Activated CD8-positive, alpha-beta memory T cell treated with anti-CD3 and anti-CD28 coated beads for 4 hours (primary cell): ENCODE measurements at places on chromosomes 16 and 17.

DNA sequence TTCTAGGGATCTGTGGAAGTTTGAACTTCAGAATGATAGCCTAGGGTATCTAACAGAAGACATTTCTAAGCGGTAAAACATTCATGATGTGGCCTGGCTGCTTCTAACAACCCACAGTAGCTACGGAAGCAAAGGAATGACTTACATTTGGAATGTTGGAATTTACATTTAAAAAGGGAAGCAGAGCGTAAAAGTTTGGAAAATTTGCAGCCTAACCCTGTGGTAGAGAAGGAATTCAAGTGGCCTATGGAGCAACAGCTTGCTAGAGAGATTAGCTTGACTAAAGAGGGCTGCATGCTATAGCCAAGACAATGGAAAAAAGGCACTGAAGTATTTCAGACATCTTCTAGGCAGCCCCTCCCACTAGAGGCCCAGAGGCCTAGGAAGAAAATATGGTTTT is 50.1 kb downstream of the HNF1B start:
- no peak for DNase-seq

DNA sequence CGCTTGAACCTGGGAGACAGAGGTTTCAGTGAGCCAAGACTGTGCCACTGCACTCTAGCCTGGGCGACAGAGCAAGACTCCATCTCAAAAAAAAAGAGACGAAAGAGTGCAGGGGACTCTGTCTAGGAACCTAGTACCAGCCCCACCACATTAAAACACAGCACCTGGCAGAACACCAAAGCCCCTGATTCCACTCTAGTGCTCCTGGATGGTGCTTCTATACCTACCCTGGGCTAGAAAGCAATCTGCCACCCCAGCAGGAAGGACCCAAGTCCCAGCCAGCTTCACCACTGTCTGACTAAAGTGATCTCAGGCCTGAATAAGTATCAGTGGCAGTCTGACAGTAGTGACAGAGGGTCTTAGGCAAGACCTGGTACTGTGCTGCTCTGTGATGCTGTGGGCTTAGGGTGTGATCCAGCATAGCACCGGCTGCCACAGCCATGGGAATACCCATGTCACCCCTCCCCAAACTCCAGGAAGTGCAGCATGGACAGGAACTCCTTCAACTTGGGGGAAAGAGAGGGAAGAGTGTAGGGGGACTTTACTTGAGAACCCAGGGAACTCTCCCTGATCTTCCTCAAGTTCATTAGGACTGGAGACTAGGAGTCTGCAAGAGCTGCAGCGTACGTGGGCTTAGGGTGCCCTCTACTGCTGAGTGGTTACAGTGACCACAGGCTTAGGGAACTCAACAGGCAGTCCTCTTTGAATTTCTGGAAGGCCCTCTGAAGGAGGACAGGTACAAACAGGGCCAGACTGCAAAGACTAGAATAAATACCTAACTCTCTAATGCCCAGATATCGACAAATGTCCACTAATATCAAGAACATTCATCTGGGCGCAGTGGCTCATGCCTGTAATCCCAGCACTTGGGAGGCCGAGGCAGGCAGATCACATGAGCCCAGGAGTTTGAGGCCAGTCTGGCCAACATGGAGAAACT is 30.0 kb upstream of the RNF43 start:
- peak; percentile 29 for DNase-seq

DNA sequence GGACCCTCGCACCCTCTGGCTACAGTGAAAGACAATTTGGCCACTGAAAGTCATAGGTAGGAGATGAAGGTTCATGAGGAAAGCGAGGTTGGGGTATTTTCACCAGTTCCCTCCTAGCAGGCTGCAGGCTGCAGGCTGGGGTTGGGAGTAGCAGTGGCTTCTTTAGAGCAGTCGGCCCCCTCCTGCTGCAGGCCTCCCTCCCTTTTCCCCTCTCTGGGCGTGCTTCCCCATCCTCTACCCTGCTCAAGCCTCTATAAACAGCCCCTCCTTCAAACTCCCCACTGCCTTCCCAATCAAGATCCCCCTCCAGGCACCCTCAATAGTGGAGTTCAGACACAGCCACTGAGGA is 41.8 kb downstream of the GAS7 start:
- DNase-seq, result no peak

DNA sequence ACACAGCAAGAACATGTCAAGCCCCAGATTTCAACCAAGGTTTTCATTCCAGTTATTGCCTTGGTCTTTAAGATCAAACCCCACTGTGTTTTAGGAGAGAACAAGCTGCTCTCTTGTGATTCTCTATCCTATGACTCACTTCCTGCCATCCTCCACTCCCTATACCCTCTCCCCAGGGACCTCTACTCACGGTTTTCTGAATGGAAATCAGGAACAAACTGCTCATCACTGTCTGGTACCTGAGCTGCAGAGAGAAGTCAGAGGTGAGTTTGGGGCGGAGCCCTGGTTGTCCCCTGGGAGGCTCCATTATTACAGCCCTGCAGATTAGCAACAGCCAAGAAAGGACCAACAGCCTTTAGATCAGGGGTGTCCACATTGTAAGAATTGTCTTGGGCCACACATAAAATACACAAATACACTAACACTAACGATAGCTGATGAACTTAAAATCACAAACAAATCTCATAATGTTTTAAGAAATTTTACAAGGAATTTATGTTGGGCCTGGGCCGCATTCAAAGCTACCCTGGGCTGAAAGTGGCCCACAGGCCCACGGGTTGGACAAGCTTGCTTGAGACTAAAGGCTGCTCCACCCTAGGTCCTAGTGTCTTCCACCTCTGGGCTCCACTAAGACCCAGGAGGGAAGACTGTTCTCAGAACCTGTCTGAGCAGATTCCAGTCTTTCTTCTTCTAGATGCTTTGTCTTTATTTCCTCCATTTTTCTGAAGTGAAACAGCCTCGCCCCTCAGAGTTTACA is 9.7 kb downstream of the ETV4 start:
- DNase-seq, result no peak

DNA sequence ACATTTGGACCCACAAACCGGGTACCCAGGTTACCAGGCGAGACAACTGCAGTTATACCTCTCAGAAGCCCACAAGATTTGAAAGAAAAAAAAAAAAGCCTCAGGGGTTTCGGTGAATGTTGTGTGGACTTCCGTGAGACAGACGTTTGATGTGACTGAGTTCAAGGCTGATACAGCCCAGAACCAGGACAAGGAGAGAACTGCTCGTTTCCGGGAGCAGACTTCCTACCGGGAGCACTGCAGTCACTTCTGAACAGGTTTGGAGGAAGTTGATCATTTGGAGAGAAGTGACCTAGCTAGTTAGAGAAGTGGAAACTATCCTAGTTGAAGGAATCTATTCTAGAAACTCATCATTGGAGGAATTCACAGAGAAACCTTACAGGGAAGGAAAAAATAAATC is 847 bp downstream of the CKLF start:
- DNase-seq, result no peak

GRCh38 chr17:8300627-8301242 is 5.5 kb upstream of the SLC25A35 start:
- peak; percentile 12 for DNase-seq

- DNase-seq, result no peak
Measured at GRCh38 chr17:27461192-27461859, 5.1 kb downstream of the KSR1 start.

DNA sequence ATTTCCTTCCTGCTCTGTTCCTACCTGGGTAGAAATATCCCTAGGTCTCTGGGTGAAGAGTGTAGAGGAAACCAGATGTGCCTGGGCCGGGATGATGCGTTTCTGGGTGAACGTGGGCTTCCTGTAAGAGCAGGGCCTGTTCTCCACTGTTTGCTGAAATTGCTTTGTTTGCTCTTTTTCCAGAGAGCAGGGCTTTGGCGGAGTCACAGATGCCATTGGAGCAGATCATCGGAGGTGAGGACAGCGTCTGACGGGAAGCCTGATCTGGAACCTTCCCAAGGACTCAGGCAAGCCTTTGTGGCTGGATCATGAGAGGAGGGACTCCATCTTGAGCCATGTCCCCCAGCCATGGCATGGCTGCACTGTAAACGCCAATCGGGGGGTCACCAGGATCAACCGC is 15.4 kb downstream of the DHODH start:
- DNase-seq, result no peak

- no peak for DNase-seq
Measured at GRCh38 chr17:45276031-45276430, 14.1 kb upstream of the SPATA32 start.

DNA sequence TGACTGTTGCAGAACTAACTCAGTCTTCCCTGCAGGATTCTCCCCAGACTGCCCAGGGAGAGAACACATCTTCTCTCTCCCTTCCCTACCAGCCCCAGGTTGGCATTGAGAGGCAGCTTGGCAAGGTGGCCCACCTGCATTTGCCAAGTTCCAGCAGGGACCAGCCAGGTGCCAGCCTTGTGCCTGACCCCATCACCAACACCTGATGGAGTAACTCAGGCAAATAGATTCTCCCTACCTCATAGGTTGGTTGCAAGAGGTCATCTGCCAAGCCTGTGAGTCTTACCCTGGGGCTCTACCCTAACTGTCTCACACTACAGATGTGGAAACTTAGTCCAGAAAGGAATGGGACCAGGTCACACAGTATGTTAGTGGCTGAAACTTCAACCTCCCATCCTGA is 20.4 kb downstream of the BEAN1 start:
- DNase-seq, result no peak

- no peak for DNase-seq
Measured at GRCh38 chr16:88780142-88781062, 4.6 kb downstream of the PIEZO1 start.

DNA sequence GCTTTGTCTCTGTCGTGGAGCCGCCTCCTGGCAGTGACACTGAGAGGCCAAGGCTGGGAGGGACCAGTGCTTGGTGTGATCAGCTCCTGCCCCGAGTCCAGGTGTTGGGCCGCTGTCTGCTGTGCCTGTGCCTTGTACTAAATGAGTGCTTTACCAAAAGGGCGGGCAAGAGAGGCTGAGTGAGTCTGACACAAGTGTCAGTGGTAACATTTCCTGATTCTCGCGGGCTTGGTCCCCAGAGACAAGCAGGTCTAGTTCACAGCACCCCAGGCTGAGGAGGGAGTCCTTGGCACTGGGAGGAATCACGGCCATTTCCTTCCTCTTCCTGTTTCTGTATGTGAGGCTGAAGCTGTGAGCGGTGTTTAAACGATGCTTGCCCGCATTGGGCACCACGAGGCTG is 30.2 kb downstream of the PLD6 start:
- no peak for DNase-seq

DNA sequence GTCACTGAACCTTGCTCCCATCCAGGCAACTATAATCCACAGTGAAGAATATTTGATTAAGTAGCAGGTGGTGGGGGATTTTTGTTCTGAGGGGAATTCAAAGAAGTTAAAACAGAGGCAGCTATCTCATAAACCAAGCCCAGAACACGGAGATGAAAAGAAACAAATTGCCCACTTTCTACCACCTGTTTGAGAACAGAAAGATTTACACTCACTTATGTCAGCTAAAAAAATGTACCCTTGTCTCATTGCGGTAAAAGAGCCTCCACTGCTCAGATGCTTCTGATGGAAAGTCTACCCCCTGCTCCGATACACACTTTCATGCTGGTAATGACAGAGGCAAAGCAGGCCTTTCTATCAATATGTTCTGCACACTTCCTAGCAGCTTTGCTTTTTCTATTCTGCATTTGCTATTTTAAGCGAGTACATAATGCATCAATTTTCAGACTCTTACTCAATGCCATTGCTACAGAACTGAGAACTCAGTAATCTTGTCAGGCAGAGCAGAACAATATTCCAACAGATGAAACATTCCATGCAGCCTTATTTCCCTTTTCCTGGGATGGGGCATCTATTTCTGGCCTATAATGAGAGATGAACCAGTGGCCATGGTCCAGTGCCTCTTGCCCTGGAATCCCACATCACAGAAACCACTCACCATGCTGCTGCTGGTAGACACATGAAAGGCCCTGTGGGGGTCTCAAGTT is 29.0 kb downstream of the CDK5R1 start:
- DNase-seq, result no peak

GRCh38 chr16:24138575-24138974 is 117.6 kb upstream of the CACNG3 start:
- no peak for DNase-seq

- DNase-seq, result no peak
Measured at GRCh38 chr17:80028030-80028429, 7.6 kb downstream of the TBC1D16 start.

- no peak for DNase-seq
Measured at GRCh38 chr16:84324434-84325262, 30.0 kb downstream of the WFDC1 start.

- DNase-seq, result no peak
Measured at GRCh38 chr16:49528866-49529288, 155.3 kb downstream of the C16orf78 start.

- no peak for DNase-seq
Measured at GRCh38 chr17:49939318-49939717, 29.7 kb upstream of the DLX4 start.

- no peak for DNase-seq
Measured at GRCh38 chr17:35534576-35535093, 2.8 kb downstream of the SLFN12L start.

- DNase-seq, result no peak
Measured at GRCh38 chr16:31113121-31114120, 4.0 kb upstream of the KAT8 start.

DNA sequence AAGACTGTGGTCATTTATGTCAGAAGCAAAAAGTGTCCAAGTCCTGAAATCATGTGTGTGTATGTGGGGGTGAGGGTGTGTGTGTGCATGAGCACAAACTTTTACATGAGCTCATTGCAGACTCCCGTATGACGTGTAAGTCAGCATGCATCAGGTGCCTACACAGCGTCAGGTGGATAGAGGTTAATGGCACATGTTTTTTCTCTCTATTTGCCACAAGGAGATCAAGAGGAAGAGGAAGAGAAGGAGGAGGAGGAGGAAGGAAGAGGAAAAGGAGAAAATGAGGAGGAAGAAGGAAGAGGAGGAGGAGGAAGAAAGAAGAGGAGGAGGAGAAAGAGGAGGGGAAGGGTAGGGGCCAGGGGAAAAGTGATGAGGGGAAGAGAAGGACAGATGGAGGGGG is 178.0 kb upstream of the DYNLRB2 start:
- no peak for DNase-seq

DNA sequence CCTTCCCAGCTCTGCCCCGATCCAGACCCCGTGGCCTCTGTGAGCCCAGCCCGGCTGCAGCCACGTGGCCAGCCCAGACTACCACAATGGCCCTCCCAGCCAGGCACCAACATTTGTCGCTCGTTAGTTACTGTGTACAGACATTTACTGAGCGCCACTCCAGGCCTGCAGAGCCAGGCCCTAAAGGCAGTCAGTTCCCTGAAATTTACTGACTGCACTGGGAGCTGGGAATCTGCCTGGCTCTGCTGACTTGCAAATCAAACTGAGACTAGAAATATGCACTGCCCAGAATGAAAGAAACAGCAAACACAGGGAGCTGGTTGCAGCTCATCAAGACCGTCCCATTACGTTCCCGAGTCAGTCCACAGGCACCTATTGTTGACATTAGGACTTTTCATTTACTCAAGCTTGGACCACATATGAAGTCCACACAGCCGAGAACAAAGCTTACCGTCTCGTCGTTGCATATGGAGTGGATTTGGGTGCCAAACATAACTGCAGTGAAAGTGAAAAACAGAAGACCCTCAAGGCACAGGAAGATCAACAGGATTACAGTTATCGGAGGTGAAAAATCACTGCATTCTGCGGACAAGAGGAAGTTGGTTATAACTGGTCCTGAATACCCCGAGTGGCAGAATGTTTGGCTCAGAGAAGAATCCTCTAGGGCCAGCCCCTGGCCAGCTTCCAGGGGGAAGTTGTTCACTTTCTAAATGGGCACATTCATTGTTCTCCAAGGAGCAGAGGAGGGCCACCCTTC is 34.5 kb downstream of the ZDHHC7 start:
- no peak for DNase-seq
